ENCODE measurements at places on chromosomes 7 and 10.

GRCh38 chr7:136103545-136104268, 126.5 kb upstream of the MTPN start:
- no peak for DNase-seq

DNA sequence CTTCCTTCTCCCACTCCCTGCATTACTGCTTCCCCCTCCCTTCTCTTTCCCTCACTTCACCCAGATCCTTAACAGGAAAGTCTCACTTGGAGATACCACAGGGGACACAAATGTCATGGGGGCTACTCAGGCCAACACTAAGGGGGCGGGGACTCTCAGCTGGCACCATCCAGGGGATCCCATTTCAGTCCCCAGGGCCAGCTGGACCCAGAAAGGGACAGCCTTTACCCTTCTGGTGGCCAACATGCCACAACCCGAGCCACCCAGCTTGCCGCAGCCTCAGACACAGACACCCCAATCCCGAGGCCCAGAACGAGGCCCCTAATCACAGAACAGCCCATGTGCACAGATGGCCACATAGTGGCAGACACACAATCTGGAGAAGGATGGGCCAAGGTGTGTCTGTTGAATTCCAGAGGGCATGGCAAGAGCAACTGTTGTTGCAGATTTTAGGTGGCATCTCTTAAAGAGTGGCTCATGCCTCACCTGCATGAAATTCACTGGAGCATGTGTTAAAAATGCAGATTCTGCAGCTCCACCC, 5.6 kb downstream of the CAMK2G start:
- no peak for DNase-seq

- no peak for DNase-seq
Observed at GRCh38 chr10:88994019-88994418, 3.4 kb downstream of the FAS start.

DNA sequence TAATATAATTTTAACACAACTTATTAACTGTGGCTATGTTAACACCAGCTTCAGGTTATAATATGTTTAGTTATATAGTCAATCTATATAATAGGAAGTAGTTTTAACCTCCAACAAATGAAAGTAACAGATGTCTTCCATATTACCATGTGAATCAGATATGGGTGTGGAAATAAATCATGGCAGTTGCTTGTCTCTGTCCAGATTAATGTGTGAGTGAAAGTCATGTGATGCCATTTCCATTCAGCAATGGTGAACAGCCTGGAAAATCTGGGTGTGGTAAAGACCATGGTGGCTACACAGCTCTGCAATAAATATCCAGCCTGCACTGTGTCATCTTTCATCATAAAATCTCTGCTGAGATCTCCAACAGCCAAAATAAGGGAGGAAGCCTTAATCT, 27.8 kb downstream of the HEPACAM2 start:
- DNase-seq = no peak

DNA sequence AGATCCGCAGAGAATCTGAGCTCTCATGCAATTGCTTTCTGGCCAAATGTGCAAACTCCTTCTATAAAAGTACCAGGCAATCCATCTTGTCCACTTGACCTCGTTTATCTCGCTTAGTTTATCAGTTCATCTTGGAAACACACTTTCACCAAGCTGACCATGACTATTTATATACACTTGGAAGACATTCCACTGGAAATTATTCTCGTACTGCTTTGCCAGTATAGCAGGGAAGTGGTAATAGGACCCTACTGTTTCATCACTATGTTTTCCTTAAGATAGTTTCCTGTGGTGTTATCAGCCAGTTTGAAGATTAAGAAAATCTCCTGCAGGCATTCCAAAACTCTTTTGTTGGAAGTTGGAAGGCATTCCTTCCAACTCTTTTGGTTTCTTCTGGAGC, 115.3 kb upstream of the FAM171A1 start:
- DNase-seq = peak; percentile 54

DNA sequence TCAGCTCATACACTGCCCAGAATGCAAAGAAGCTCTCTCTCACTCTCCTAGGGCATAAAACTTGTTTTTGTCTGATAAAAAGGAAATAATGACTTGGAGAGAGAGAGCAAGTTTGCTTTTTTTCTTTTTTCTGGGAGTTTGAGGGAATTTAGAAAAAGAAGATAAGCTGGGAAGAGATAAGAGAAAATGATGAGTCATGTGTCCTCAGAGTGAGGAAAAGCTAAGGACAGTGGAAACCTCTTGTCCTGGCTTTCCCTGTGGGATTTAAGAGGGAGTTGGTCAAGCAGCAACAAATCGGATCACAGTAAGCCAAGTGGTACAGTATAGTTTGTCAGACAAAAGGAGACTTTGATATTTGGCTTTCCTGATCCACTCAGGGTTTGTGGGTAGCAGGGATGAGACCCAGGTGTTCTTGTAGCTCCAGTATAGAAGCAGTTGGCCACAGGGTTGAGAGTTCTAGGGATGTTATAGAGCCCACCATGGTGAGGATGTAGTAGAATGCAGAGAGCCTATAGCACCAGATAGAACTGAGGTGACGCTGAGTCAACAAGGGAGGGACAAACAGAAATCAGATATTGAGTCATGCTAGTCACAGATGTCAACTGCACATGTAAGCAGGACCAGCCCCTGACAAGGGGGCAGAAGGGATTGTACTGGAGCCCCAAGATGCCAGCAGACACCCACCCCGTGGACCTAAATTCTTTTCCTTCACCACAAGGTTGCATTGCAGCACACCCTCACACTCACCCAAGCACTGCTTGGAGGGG, 219.3 kb upstream of the TAC1 start:
- DNase-seq = no peak

All from brain microvascular endothelial cell (primary cell).